ENCODE measurements at places on chromosomes 4 and X.

GRCh38 chr4:30860978-30861377, 140.8 kb downstream of the PCDH7 start:
- no peak for DNase-seq

DNA sequence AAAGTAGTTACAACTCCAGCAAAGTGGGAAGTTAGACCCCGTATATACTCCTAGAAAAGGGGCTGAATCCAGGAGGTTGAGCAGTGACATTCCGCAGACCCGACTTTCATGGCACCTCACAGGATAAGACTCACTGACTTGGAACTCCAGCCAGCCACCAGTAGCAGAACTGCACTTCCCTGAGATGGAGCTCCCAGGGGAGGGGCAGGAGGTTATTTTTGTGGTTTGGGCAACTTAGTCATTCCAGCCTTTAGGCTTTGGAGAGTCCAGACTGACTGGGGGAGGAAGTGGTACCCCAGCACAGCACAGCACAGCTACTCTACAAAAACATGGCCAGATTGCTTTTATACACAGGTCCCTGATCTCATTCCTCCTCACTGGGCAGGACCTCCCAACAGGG, 319.1 kb downstream of the PCDH19 start:
- no peak for DNase-seq

DNA sequence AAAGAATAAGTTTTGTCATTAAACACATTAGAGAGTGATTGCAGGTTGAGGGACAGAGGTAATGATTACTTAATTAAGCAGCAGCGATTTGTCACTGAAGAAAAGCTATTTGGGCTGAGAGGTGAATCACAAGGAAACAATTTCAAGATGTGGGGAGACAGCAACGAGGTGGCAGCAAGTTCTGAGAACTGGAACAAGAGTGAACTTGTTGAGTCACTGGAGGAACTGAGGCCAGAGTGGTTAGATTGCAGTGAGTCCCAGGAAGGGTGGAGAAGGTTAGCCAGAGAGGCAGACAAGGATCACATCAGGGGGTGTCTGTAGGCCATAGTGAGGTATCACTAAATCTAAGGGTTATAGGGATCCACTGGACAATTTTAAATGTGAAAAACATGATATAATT, 57.9 kb upstream of the TMPRSS11A start:
- DNase-seq: no peak

- DNase-seq: no peak
These were observed 132.5 kb upstream of the FMR1 start for GRCh38 chrX:147779173-147779572.

DNA sequence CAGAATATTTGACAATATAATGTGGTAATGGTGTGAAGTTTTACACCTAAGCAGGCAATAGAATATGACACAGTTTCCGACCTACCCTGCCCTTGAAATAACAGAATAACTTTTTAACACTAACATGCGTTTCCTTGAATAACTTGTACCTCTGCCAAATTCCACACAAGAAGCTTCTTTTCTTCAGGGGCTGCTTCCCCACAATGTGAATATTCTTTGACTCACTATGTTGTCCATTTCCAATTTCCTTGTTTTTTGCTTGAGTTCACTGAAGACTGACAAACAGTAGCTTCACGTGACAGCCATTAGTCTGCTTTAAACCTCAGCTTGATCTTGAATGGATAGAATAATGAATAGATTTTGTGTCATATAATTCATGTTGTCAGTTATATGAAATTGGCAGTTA, 14.3 kb downstream of the SHROOM3 start:
- no peak for DNase-seq

- DNase-seq: no peak
These were observed 30.6 kb upstream of the GC start for GRCh38 chr4:71814433-71814832.

GRCh38 chrX:51158231-51158630, 174.4 kb upstream of the NUDT10 start:
- DNase-seq: no peak

- no peak for DNase-seq
These were observed 3.3 kb upstream of the PORCN start for GRCh38 chrX:48505481-48505880.

DNA sequence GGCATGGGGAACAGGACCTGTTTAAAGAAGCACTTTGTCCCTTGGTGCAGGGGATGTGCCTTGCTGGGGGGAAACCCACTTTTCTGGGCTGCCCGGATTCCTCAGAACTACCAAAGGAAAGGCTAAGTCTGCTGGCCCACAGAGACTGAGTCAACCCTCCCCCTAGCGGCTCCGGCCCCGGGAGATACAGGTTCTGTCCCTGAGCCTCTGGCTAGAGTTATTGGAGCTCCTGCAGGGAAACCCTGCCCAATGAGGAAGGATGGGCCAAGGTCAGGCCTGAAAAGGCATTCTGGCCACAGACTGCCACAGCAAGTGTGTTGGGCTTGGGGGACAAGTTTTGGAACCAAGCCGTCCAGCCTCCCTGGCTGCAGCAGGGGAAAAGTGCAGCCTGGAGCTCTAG, 490.9 kb upstream of the ACTRT1 start:
- DNase-seq: no peak

DNA sequence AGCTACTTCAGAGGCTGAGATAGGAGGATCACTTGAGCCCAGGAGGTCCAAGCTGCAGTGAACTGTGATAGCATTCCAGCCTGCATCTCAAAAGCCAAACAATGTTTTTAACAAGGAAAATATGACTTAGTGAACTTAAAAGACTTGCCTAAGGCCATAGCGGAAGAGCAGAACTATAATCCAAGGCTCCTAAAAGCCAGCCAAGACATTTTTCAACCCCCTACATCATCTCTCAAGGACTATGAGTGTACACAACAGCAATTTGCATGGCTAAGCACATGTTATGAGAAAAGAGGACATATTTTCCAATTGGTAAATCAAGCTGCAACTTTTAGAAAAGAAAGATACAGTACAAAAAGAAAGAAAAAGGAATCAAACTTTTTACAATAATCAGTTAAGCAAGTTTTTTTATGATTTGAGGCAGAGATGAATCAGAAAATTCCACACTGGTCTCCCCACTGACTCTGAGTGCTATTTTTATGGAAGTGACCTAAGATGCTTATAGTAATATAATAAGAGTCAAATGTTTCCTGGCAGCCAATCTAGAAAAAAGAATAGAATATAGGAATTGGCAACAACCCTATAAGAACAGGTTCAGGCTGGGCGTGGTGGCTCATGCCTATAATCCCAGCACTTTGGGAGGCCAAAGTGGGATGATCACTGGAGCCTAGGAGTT, 9.8 kb upstream of the ACOT9 start:
- no peak for DNase-seq

- DNase-seq: no peak
These were observed 27.9 kb upstream of the HGFAC start for GRCh38 chr4:3413675-3414420.

- no peak for DNase-seq
These were observed 120.4 kb upstream of the SCML1 start for GRCh38 chrX:17616936-17617335.

- DNase-seq: no peak
These were observed 111.5 kb upstream of the UGT8 start for GRCh38 chr4:114487101-114487500.

GRCh38 chr4:134888156-134888555, 686.6 kb upstream of the PABPC4L start:
- no peak for DNase-seq
